Sigmoid colon (tissue), 7 donors: ENCODE measurements at places on chromosomes 11 and 22. TPM values are rescaled to one million over a fixed set of nuclear protein-coding genes. Genes with fewer than 3 reads are reported as not detected.
A peak's percentile ranks its signal among the peaks of the same experiment; 100 is the strongest.

- DNase-seq: peak; percentile 81
Observed at GRCh38 chr11:112265659-112266409, 5.2 kb upstream of the PLET1 start.

GRCh38 chr11:34501949-34502348 lies 11.6 kb downstream of the ELF5 start:
- no peak for DNase-seq

GRCh38 chr22:50625568-50626313 lies 2.2 kb downstream of the ARSA start:
- DNase-seq: peak; percentile 64

- DNase-seq: no peak
Observed at GRCh38 chr22:38104084-38104483, 6.4 kb downstream of the BAIAP2L2 start.

Gene GTSE1
- total RNA-seq: not detected

Gene WNT7B
- total RNA-seq: not detected

Gene GLB1L2
- 55.7 TPM for total RNA-seq

Gene ACTN3
- under 0.01 TPM for total RNA-seq
